ENCODE measurements at places on chromosomes 4 and X.

GRCh38 chr4:64883087-64883807, 474.0 kb upstream of the TECRL start:
- no peak for DNase-seq

- DNase-seq = no peak
Measured at GRCh38 chrX:362937-363620, 23.6 kb downstream of the PPP2R3B start.

DNA sequence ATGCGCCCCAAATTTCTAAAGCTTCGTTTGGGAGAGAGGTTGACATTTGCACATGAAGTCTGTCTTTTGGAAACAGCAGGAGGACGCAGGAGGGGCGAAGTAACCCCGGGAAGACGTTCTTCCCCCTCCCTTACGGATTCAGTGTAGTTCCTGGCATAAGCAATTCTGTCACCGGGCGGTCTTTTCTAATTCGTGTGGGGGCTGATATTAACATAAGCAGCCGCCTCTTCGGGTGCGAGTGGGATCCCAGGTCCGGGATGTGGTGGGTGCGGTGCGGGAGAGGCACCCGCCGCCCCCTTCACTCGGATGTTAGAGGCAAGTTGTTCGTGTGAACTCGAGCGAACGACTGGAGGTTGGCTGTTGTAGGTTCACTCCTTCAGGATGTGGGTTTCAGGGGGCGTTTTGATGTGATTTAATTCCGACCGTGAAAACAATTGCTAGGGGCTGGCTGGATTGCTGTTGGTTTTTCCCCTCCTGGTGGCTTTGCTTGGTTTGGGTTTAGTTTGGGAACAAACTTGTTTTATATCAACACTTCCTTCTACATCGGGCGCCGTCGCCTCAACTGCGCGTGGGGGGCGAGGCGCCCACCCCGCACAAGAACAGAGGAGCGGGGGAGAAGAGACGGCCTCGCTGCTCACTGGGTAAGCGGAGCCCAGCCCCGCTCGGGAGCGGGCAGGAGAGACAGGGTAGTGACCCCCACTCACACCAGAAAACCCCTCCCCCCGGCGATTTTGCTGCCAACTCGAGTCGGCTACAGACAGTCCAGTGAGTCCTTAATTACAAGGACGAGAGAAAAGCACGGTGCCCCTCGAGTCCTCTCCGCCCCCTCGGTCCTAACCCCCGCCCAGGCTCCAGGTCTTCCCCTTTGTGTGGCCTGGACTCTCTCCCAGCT, 2.9 kb upstream of the LEF1 start:
- DNase-seq = peak; percentile 35

GRCh38 chrX:14073556-14073955, 43.9 kb upstream of the GEMIN8 start:
- DNase-seq = no peak

GRCh38 chr4:25844961-25845712, 17.7 kb downstream of the SEL1L3 start:
- no peak for DNase-seq

GRCh38 chr4:84167564-84167963, 331.5 kb downstream of the NKX6-1 start:
- DNase-seq = peak; percentile 22

- no peak for DNase-seq
Measured at GRCh38 chrX:12973561-12974304, 1.2 kb upstream of the TMSB4X start.

GRCh38 chr4:145883101-145883694, 55.4 kb downstream of the ZNF827 start:
- DNase-seq = no peak

DNA sequence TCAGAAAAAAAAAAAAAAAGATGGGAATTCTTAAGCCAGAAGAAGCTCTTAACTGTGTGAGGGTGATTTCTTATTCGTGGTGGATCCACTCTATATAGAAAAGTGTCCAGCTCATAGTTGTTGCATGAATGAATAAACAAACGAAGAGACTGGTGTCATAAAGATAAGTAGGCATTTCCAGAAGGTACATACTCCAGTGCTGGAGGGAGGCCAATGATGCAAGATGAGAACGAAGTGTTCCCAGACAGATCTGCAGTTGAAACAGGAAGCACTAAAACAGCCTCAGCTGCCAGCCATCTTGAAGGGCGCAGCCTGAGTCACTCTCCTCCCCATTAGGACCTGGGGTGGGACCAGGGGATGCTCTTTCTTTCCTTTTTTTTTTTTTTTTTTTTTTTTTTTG, 47.4 kb upstream of the HOPX start:
- no peak for DNase-seq

- DNase-seq = peak; percentile 35
Measured at GRCh38 chrX:102652031-102652688, 877 bp downstream of the GPRASP1 start.

DNA sequence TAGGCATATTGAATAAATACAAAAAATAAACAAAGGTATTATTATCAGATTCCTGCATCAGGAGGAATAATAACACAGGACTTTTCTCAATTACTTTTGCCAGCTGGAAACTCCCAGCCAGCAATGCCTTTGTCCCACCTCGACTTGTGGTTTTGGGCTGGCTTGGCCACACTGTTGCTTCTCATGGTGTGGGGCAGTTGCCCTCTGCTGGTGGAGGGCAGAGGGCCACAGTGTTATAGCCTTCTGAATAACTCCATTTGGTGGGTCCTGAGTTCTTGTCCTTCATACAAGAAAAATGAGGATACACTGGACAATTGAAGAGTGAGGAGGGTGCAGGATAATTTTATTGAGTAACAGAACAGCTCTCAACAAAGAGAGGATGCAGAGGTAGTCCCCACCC, 1206.0 kb upstream of the ADGRL3 start:
- DNase-seq = peak; percentile 19

DNA sequence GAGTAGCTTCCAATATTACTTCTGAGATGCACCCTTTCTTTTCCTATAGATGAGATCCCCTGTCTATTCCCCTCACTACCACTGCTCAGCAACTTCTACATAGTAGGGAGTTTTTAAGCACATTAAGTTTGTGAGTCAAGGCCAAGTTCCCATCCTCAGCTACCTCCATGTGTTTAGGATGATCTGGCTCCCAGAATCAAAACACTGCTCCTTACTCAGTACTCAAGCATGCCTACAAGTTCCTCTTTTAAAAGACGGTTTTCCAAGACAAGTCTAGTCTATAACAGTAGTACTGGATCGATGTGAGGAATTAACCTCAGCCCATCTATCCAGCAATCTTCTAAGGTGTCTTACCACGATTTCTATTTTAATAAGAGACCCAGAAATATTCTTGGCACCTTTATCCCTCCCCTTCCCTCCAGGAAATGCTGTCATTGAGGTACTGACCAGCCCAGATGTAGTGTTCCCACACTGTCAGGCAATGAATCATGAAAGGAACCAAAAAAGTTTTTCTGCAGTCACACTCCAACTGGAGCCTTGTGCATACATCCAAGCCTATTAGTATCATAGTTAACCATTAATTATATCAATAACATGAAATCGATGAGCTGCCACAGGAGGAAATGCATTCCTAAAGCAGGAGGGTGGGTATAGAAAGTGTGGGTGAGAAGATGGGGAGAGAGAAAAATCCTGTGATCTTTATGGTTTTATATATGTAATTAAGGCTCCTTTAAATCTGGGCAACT, 29.6 kb downstream of the AREG start:
- DNase-seq = no peak

DNA sequence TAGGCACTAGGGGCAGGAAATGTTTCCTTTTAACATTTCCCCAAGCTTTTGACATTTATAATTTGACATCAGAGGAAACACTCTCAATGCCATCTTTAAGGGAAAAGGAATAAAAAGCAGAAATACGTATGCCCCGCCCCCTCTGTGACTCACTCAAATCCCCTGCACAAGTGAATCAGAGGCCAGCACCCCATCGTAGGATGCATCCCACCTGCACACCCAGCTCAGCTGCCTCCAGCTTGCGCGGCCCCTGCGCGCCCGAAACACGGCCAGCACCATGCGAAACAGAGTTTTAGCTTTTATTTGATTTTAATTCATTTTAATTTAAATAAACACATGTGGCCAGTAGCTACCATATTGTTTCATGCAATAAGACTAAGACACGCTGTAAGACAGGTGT, 29.5 kb downstream of the ABLIM2 start:
- no peak for DNase-seq

- peak; percentile 74 for DNase-seq
Measured at GRCh38 chr4:154618708-154619315, 6.4 kb upstream of the FGG start.

GRCh38 chrX:110050901-110051300, 48.0 kb downstream of the TMEM164 start:
- no peak for DNase-seq

DNA sequence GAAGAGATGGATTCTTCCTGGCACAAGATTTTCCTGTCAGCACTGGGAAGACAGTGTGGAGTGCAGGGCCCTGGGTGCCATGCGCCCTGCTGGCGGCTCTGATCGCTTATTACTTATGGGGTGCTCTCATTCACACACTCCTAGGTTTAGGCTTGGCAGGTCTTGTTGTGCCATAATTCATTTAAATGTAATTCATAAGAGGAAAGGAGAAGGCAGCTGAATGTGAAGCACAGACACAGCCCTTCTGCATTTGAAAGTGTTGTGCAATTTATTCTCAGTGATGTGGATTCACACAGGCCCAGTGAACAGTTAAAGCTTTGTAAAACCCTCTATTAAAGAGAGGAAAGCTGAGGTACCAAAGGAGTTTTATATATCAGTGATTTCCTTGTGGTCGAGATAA, 249.7 kb downstream of the C4orf33 start:
- DNase-seq = no peak

GRCh38 chr4:146495269-146495668, 26.5 kb downstream of the SLC10A7 start:
- DNase-seq = no peak

DNA sequence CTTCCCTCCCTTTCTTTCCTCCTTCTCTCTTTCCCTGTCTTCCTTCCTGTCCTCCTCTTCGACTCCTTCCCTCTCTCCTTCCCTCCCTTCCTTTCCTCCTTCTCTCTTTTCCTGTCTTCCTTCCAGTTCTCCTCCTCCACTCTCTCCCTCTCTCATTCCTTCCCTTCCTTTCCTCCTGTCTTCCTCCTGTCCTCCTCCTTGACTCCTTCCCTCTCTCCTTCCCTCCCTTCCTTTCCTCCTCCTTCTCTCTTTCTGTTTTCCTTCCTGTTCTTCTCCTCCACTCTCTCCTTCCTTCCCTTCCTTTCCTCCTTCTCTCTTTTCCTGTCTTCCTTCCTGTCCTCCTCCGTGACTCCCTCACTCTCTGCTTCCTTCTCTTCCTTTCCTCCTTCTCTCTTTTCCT, 5.3 kb upstream of the PUDP start:
- DNase-seq = no peak

- DNase-seq = peak; percentile 13
Measured at GRCh38 chrX:51860679-51861078, 32.7 kb upstream of the MAGED1 start.

GRCh38 chrX:136168929-136169735, 21.8 kb downstream of the FHL1 start:
- peak; percentile 33 for DNase-seq

DNA sequence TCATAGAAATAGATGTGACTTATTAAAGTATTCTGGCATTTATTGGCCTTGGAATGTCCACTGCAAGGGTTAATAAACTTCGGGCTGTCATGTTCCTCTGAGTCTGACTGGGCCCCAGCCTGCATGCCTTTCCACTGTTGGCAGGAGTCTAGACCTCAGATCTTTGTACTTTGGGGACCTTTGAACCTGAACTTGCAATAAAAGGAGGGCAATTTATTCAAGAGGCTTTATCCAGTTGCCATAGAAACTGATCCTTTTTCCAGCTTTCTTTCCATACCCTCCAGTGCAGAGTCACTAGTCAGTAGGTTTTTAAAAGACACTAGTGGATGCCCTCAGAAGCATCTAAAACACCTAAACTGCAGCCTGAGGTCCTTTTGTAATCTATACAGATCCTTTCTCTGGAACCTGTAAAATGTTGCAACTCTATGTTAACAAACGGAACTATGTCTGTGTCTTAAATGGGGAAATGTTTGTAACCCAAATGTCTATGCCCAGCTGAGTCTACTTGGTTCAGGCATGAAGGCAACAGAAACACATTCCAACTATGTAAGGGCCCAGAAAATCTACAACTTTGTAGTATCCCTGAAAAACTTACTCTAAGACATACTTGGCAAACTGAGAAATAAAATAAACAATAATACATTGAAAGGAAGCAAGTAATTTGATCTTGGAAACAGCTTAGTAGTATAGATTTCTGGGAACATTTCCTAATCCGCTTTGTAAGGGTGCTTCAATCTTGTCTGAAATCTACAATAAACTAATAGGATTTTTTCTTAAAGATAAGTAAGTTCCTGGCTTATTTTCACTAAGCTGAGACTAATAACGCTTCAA, 41.5 kb downstream of the SOWAHB start:
- no peak for DNase-seq

Measured in WTC11 (cell line).